ENCODE measurements at places on chromosomes 1 and 21.

DNA sequence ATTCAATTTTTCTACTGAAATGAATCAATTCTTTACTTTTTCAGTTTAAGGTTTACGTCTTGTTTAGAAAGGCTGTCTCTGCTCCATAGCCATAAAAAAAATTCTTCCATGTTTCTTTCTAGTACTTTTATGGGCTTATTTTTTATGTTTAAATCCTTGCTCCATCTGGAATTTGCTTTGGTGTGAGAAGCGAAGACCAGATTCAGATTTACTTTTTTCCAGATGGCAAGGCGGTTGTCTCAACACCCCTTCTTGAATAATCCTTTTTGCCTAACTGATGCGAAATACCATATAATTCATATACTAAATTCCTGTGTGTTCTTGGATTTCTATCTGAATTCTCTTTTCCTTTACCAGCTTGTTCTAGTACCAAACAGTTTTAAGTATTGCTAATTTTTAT, 101.5 kb downstream of the C1orf94 start:
- no peak overlapping the region for H3K27ac ChIP-seq
- DNase-seq: no peak
- H3K36me3 ChIP-seq: no peaks in the 10 kb centered on the region
- H3K4me1 ChIP-seq: no peaks in the 10 kb centered on the region
- H3K27me3 ChIP-seq: no peaks in the 10 kb centered on the region
- no peak overlapping the region for H3K4me3 ChIP-seq

DNA sequence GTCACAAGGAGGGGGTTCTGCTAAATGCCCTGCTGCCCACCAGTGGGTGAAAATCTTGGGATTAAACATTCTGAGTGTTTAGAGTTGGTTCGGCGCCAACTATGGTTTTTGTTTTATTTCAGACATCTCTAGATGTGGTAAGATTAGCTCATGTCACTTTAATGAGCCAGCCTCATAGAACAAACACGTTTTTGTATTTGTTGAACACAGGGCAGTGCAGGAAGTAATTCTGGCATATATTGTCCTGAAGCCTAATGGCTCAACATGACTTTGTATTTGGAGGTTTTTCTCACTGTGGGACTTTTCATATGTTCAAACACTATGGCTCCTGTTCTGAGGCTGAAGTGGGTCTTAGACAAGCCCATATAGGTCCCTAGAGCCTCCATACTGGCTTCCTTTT, 107.8 kb downstream of the NGF start:
- H3K36me3 ChIP-seq: no peaks in the 10 kb centered on the region
- H3K4me3 ChIP-seq: no peak overlapping the region
- H3K27me3 ChIP-seq: no peaks in the 10 kb centered on the region
- no peak for DNase-seq
- no peak overlapping the region for H3K27ac ChIP-seq
- peaks cover 3% of the 10 kb centered on the region for H3K4me1 ChIP-seq

DNA sequence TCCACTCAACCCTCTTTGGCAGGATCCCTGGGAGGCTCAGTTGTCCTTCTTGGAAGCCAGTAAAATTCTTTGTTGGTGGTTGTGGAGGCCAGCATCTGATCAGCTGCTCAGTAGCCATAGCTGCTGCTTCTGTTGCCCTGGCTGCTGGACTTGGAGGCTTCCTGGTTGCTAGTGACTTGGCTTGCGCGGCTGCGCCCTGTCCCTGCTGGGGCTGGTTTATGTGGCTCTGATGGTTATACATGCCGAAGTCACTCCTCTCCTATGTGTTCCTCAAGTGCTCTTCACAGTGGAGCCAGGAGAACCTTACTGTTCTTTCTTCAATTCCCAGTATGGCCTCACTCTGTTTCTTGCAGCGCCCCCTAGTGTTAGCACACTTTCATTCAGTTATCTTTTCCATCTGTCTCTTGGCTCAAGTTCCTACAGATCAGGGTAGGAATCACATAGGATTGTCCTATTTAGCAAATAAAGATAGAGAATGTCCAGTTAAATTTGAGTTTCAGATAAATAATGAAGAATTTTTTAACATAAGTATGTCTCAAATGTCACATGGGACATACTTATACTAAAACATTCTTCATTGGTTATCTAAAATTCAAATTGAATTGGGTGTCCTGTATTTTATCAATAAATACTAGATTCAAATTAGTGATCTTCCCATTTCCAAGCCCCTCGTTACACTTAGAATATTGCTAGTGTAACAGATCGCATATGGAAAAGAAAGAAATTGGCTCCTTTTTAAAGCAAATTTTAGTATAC, 176.5 kb downstream of the TGFB2 start:
- no peak overlapping the region for H3K27ac ChIP-seq
- H3K4me3 ChIP-seq: no peak overlapping the region
- H3K36me3 ChIP-seq: no peaks in the 10 kb centered on the region
- peaks cover 3% of the 10 kb centered on the region for H3K4me1 ChIP-seq
- H3K27me3 ChIP-seq: no peaks in the 10 kb centered on the region

DNA sequence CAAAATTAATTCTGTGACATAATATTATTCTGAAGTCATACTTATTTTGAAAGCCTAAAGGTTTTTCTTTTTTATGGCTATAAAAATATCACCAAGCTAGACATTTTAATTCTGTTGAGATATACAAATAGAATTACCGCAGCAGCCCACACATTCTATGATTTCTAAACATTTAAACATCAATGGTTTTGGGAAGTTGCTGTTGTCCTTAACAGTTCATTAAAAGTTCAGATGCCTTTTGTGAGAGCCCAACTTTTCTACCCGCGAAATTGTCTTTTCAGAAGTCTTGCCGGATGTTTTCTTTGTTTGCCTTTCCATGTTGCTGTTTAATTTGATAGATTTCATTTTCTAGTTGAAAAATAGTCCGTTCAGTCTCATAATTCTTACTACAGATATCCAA, 40.5 kb downstream of the CDC14A start:
- peaks cover 7% of the 10 kb centered on the region for H3K4me1 ChIP-seq
- H3K27me3 ChIP-seq: no peaks in the 10 kb centered on the region
- no peak overlapping the region for H3K4me3 ChIP-seq
- DNase-seq: no peak
- H3K36me3 ChIP-seq: peaks cover 57% of the 10 kb centered on the region

DNA sequence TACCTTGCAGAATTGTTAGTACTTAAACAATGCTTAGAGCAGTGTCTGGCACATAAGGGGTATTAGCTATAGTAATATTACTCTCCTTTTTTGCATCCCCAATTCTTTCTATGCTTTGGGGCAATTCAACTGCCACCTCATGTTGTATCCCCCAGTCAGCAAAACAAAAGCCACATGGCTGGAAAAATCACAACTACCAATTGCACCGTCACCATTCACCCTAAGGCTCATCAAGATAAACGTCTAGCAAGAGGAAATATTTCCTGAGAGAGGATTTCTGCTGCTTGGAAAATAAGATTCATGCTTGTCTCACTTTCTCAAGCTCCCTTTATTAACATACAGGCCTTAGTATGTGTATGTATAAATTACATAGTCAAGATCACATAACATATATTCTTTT, 12.1 kb upstream of the TLR5 start:
- H3K4me1 ChIP-seq: peaks cover 13% of the 10 kb centered on the region
- no peak for DNase-seq
- H3K36me3 ChIP-seq: no peaks in the 10 kb centered on the region
- no peak overlapping the region for H3K27ac ChIP-seq
- no peaks in the 10 kb centered on the region for H3K27me3 ChIP-seq

GRCh38 chr1:66532798-66533783, 862 bp upstream of the SGIP1 start:
- H3K27ac ChIP-seq: no peak overlapping the region
- no peaks in the 10 kb centered on the region for H3K36me3 ChIP-seq
- H3K4me3 ChIP-seq: peak overlapping the region; percentile 14
- peaks cover 14% of the 10 kb centered on the region for H3K4me1 ChIP-seq
- peaks cover 24% of the 10 kb centered on the region for H3K27me3 ChIP-seq

Measured in CD14-positive monocyte (primary cell).